Nephron progenitor cell (in vitro differentiated cells): ENCODE measurements at places on chromosomes 7 and 10.
A peak's percentile ranks its signal among the peaks of the same experiment; 100 is the strongest.

GRCh38 chr10:96495544-96495943 is 18.2 kb downstream of the TLL2 start:
- DNase-seq = no peak
- H3K27me3 ChIP-seq = peaks cover 6% of the 10 kb centered on the region
- H3K4me3 ChIP-seq = no peak overlapping the region
- H3K4me1 ChIP-seq = no peaks in the 10 kb centered on the region
- no peak overlapping the region for H3K27ac ChIP-seq
- H3K36me3 ChIP-seq = no peaks in the 10 kb centered on the region

- peaks cover 73% of the 10 kb centered on the region for H3K4me1 ChIP-seq
- H3K36me3 ChIP-seq = peaks cover 14% of the 10 kb centered on the region
- peaks cover 3% of the 10 kb centered on the region for H3K27me3 ChIP-seq
- DNase-seq = no peak
- H3K27ac ChIP-seq = no peak overlapping the region
Measured at GRCh38 chr7:69813637-69814240, 215.5 kb downstream of the AUTS2 start.

DNA sequence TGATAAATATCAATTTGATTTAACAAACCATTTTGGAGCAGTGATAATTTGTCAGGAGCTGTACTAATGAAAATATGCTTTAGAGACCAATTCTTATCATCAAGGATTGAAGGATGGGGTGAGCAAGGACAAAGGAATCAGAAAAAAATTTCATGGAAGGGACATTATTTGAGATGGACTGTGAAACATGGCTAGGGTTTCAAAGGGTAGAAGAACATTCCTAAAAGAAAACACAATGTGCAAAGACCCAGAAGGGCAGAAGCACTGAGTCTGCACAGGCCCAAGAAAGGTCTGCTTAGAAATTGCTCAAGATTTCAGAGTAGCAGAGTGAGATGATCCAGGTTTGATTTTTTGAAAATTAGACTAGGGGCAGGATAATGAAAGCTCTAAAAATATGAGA is 174.5 kb downstream of the LRRN3 start:
- no peaks in the 10 kb centered on the region for H3K27me3 ChIP-seq
- peak overlapping the region; percentile 14 for H3K27ac ChIP-seq
- H3K4me3 ChIP-seq = no peak overlapping the region
- H3K36me3 ChIP-seq = no peaks in the 10 kb centered on the region

- no peaks in the 10 kb centered on the region for H3K27me3 ChIP-seq
- no peak overlapping the region for H3K4me3 ChIP-seq
- peaks cover 48% of the 10 kb centered on the region for H3K36me3 ChIP-seq
Measured at GRCh38 chr10:12156367-12157123, 27.1 kb downstream of the SEC61A2 start.

DNA sequence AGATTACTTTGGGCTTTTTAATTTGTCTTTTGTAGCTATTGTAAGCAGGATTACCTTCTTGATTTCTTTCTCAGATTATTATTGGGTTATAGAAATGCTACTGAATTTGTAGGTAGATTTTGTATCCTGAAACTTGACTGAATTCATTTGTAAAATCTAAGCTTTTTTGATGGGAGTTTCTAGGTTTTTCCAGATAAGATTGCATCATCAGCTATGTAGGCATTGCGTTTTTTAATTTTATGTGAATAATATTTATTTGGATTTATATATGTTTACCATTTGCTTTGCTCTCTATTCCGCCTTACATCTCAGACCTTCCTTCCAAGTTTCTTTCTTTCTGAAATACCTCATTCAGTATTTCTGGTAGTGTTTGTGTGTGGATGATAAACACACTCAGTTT is 351.7 kb upstream of the ANKRD30A start:
- H3K27ac ChIP-seq = no peak overlapping the region
- peaks cover 2% of the 10 kb centered on the region for H3K4me1 ChIP-seq
- no peaks in the 10 kb centered on the region for H3K27me3 ChIP-seq

GRCh38 chr7:143360788-143361551 is 1.5 kb downstream of the FAM131B start:
- DNase-seq = no peak
- H3K4me1 ChIP-seq = peaks cover 10% of the 10 kb centered on the region
- H3K27ac ChIP-seq = no peak overlapping the region
- peaks cover 85% of the 10 kb centered on the region for H3K27me3 ChIP-seq
- peak overlapping the region; percentile 67 for H3K4me3 ChIP-seq

DNA sequence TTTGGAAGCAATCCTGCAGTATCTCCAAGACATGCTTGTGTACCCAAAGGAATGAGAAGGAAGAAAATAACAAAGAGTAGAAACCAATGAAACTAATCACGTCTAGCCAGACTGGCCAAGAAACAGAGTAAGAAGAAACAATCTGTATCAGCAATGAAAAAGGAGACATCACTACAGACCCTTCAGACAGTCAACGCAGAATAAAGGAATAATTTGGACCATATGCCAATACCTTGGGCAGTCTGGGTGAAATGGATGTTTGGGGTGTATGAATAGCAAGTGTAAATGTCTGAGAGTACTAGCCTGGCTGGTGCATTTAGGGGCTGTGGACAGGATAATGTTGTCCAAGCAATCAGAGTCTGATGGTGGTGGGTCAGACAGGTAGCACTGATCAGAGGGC is 61.1 kb downstream of the SLC29A4 start:
- H3K36me3 ChIP-seq = peaks cover 78% of the 10 kb centered on the region
- H3K27me3 ChIP-seq = no peaks in the 10 kb centered on the region
- H3K4me1 ChIP-seq = peaks cover 6% of the 10 kb centered on the region
- no peak for DNase-seq
- H3K27ac ChIP-seq = no peak overlapping the region
- H3K4me3 ChIP-seq = no peak overlapping the region

DNA sequence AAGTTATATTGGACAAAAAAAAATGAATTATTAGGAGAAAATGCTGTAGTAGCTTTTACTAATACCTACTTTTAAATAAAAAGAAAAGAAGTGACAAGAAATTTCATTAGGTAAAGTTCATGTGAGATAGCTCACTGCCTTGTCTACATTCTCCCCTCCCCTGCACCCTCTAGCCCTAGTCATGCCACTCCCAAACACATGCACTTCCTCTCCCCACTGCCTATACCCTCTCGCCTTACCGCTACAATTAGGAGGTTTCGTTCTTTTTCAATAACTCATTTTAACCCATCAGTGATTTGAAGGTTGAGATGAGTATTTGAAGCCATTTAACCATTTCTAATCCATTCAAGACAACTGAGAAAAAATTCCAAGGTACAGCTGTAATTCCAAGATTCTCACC is 75.3 kb downstream of the HIBADH start:
- H3K27ac ChIP-seq = no peak overlapping the region
- peaks cover 11% of the 10 kb centered on the region for H3K4me1 ChIP-seq
- peaks cover 5% of the 10 kb centered on the region for H3K27me3 ChIP-seq
- peaks cover 18% of the 10 kb centered on the region for H3K36me3 ChIP-seq
